Tibial nerve (tissue), 4 donors: ENCODE measurements at places on chromosomes 3 and 15. TPM values are rescaled to one million over a fixed set of nuclear protein-coding genes. Genes with fewer than 3 reads are reported as not detected.
A peak's percentile ranks its signal among the peaks of the same experiment; 100 is the strongest.

The GHSR gene
- total RNA-seq = not detected

The NPAP1 gene
- total RNA-seq = not detected

The PCNP gene
- total RNA-seq = 109 TPM

The ACKR2 gene
- 42.9 TPM for total RNA-seq

The PFN2 gene
- total RNA-seq = 28.2 TPM

- no peaks in the 10 kb centered on the region for H3K27me3 ChIP-seq
- H3K36me3 ChIP-seq = peaks cover 8% of the 10 kb centered on the region
- no peak overlapping the region for H3K27ac ChIP-seq
Measured at GRCh38 chr3:13896473-13897154, 16.7 kb upstream of the WNT7A start.

- no peak overlapping the region for H3K27ac ChIP-seq
- H3K4me1 ChIP-seq = no peaks in the 10 kb centered on the region
- no peak overlapping the region for H3K4me3 ChIP-seq
- no peaks in the 10 kb centered on the region for H3K36me3 ChIP-seq
Measured at GRCh38 chr3:62607287-62608029, 234.1 kb upstream of the FEZF2 start.

- no peaks in the 10 kb centered on the region for H3K27me3 ChIP-seq
- no peak overlapping the region for H3K27ac ChIP-seq
- H3K4me1 ChIP-seq = no peaks in the 10 kb centered on the region
- H3K4me3 ChIP-seq = no peak overlapping the region
- no peaks in the 10 kb centered on the region for H3K36me3 ChIP-seq
Measured at GRCh38 chr15:26954403-26954802, 16.6 kb upstream of the GABRG3 start.

DNA sequence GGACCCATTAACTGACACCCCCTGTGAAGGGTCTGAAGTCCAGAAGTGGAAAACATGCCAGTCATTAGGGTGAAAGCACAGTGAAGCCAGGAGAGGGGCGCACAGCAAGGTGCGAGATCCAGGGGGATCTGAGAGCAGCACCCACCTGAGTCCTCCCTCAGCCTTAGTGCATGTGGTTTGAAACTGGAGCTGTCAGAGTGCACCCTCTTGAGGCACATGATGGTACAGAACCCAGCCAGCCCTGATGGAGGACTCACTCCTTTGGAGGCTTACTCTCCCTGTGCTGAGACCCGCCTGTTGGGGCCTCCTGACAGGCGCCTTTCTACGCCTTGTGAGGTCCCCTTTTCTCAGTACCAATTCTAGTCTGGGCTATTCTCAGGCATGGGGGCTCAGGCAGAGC, 77.8 kb downstream of the IL20RB start:
- peaks cover 7% of the 10 kb centered on the region for H3K4me1 ChIP-seq
- H3K36me3 ChIP-seq = no peaks in the 10 kb centered on the region
- H3K4me3 ChIP-seq = no peak overlapping the region
- no peaks in the 10 kb centered on the region for H3K27me3 ChIP-seq
- H3K27ac ChIP-seq = no peak overlapping the region

DNA sequence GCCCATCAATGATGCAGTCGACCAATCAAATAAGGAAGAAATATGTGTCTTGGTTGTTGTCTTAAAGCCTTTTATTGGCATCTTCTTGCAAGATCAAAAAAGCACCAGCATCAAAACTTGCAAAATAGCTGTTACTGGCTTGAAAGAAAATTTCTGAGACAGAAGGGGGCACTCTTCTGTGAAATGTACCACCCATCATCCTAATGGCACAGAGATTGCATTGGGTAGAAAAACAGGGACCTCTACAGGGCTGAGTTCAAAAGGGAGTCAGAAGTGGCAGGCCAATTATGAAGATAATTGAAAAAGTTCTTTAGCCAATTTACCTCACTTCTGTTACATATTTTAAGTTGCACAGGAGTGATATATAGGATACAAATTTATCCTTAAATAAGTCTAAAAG, 122.3 kb upstream of the GPR149 start:
- DNase-seq = no peak
- H3K4me1 ChIP-seq = no peaks in the 10 kb centered on the region
- no peak overlapping the region for H3K4me3 ChIP-seq
- H3K36me3 ChIP-seq = no peaks in the 10 kb centered on the region
- no peaks in the 10 kb centered on the region for H3K27me3 ChIP-seq
- H3K27ac ChIP-seq = no peak overlapping the region

DNA sequence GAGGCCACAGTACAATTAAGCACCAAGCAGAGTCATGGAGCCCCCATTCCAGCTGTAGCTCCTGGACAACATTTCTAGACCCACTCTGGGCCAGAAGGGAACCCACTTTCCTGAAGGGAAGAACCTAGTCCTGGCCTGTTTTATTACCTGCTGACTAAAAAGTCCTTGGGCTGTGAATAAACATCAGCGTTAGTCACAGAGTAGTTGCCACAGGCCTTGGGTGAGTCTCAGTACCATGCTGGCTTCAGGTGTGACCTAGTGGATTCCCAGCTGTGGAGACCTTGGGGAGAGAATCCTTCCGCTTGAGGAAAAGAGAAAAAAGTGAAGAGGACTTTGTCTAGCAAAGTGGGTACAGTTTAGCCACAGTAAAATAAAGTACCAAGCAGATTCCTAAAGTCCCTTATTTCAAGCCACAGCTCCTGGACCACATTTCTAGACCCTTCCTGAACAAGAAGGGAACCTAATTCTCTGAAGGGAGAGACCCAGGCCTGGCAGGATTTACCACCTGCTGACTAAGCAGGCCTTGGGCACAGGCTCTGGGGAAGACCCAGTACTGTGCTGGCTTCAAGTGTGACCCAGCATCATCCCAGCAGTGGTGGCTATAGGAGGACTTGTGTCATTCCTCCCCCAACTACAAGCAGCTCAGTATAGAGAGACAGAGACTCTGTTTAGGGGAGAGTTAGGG, 118.3 kb upstream of the KCNH8 start:
- H3K4me1 ChIP-seq = no peaks in the 10 kb centered on the region
- H3K4me3 ChIP-seq = no peak overlapping the region
- no peaks in the 10 kb centered on the region for H3K36me3 ChIP-seq
- no peaks in the 10 kb centered on the region for H3K27me3 ChIP-seq
- no peak for DNase-seq
- no peak overlapping the region for H3K27ac ChIP-seq

DNA sequence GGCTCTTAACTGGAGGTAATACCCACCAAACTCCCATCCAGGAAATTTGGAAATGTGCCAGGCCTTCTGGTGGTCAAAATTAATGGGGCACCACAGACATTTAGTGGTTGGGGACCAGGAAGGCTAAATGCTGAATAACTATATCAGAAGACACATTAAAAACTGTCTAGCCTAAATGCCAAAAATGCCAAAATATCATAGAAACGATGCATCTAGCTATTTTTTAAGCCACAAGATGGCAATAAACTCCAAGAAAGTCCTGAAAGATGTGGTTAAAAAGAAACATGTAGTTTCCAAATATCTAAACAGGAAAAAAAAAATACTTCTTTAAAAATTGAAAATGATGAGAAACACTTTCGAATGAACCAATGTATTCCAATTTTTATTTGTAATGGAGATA, 19.9 kb downstream of the CCDC14 start:
- no peaks in the 10 kb centered on the region for H3K36me3 ChIP-seq
- H3K4me1 ChIP-seq = no peaks in the 10 kb centered on the region
- H3K27ac ChIP-seq = no peak overlapping the region
- no peaks in the 10 kb centered on the region for H3K27me3 ChIP-seq
- no peak for DNase-seq

DNA sequence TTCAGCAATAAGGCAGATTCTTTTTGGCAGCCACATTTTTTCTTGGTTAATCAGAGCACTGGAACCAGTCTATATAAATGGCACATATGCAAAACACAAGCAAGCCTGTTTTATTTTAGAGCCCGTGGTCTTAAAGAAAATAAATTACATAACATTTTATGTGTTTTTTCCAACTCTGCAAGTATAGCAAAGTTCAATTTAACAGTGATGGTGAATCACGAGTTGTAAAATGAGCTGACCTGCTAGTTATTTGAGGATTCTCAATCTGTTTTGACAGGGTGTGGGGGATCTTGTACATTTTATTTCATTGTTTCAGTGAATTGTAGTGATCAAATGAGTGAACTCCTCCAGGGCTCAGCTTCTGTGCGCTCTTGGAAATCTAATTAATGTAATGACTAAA, 2.7 kb downstream of the ARHGEF26 start:
- H3K27ac ChIP-seq = peak overlapping the region; percentile 79
- no peak for DNase-seq
- H3K36me3 ChIP-seq = no peaks in the 10 kb centered on the region
- H3K27me3 ChIP-seq = peaks cover 3% of the 10 kb centered on the region
- H3K4me3 ChIP-seq = peak overlapping the region; percentile 86

- H3K27me3 ChIP-seq = no peaks in the 10 kb centered on the region
- no peak for DNase-seq
- no peak overlapping the region for H3K4me3 ChIP-seq
- no peaks in the 10 kb centered on the region for H3K36me3 ChIP-seq
Measured at GRCh38 chr3:65706776-65707568, 331.7 kb downstream of the MAGI1 start.

GRCh38 chr3:156382458-156383346, 172.2 kb downstream of the SSR3 start:
- H3K27ac ChIP-seq = no peak overlapping the region
- H3K36me3 ChIP-seq = no peaks in the 10 kb centered on the region
- H3K4me1 ChIP-seq = no peaks in the 10 kb centered on the region
- DNase-seq = no peak
- H3K27me3 ChIP-seq = no peaks in the 10 kb centered on the region
- no peak overlapping the region for H3K4me3 ChIP-seq

GRCh38 chr3:15556512-15556911, 35.0 kb upstream of the COLQ start:
- H3K27me3 ChIP-seq = no peaks in the 10 kb centered on the region
- no peak overlapping the region for H3K4me3 ChIP-seq
- DNase-seq = no peak
- H3K27ac ChIP-seq = peak overlapping the region; percentile 0
- H3K4me1 ChIP-seq = peaks cover 8% of the 10 kb centered on the region
- H3K36me3 ChIP-seq = no peaks in the 10 kb centered on the region

DNA sequence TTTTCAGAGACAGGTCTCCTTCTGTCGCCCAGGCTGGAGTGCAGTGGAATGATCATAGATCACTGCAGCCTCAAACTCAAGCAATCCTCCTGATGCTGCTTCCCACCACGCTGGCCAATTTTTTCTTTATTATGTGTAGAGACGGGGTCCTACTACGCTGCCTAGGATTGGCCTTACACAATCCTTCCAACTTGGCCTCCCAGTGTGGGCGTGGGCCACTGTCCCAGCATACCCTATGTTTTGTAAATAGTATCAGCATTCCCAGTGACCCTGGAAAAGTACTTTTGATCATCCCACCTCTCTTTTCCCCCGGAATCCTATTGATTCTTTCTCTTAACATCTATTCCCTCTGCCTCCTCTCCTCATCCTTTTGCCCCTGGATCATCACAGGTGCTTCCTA, 36.9 kb downstream of the SLC28A2 start:
- no peak for DNase-seq
- no peaks in the 10 kb centered on the region for H3K27me3 ChIP-seq
- no peaks in the 10 kb centered on the region for H3K4me1 ChIP-seq
- no peaks in the 10 kb centered on the region for H3K36me3 ChIP-seq
- H3K27ac ChIP-seq = no peak overlapping the region

- no peak overlapping the region for H3K27ac ChIP-seq
- H3K27me3 ChIP-seq = no peaks in the 10 kb centered on the region
- no peaks in the 10 kb centered on the region for H3K4me1 ChIP-seq
- H3K4me3 ChIP-seq = no peak overlapping the region
- H3K36me3 ChIP-seq = no peaks in the 10 kb centered on the region
Measured at GRCh38 chr3:8931342-8931741, 31.9 kb downstream of the RAD18 start.
